Common myeloid progenitor, CD34-positive (primary cell): ENCODE measurements at places on chromosomes 7 and 10.

GRCh38 chr10:6119962-6120361, 31.1 kb downstream of the RBM17 start:
- no peak for DNase-seq

GRCh38 chr10:81213370-81213769, 661.6 kb upstream of the NRG3 start:
- DNase-seq = no peak

DNA sequence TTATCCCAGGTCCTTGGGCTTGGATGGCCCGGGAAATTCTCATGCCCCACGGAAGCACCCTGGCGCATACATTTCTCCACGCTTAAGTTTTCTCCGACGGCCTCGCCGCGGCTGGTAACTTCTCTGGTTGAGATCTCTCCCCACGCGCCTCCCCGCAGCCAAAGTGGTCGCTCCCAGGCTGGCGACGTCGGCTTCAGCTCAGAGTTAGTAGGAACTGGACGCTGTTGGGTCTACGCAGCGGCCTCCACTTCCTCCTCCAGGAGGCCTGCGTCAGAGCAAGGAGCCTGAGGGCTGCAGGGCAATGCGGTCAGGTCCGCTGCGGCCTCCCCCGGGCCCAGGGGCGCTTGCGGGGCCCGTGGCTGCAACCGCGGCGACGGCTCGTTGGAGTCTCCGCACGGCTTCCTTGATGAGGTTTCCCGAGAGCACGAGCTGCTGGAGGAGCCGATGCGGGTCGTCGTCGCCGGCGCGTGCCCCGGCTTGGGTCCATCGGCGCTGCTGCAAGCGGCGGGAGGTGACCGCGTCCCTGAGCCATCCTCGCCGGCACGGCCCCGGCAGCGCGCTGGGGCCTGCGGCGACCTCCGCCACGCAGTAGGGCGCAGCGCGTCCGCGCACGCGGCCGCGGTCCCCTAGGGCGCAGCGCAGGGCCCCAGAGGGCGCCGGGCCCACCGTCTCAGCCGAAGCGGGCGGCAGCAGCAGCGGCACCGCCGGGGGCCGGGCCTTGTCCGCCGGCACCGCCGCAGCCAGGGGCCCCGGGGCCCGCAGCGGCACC, 744 bp downstream of the FRAT2 start:
- DNase-seq = peak; percentile 68

- no peak for DNase-seq
Observed at GRCh38 chr7:69219381-69219780, 378.9 kb upstream of the AUTS2 start.

- DNase-seq = no peak
Observed at GRCh38 chr10:28586176-28586575, 53.3 kb downstream of the WAC start.

DNA sequence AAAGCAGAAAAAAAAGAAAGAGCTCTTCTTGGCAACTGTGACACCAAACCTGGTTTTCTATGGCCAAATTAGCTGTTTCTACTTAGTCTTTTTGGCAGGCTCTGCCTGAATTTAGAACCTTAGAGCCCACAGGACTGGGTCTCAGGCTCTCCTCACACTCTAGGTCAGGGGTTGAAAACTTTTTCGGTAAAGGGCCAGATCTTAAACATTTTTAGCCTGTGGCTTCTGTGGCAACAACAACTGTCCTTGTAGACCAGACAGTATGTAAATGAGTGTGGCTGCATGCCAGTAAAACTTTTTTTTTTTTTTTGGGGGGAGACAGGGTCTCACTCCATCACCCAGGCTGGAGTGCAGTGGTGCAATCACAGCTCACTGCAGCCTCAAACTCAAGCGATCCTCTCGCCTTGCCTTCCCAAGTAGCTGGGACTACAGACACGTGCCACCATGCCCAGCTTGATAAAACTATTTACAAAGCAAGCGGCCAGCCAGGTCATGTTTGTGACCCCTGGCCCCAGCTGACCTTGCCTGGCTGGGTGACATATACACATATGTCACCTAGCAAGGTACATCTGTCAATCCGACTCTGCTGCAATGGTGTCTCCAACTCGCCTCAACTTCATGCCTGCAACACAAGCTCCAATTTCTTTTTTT, 17.4 kb downstream of the KPNA7 start:
- DNase-seq = no peak

- no peak for DNase-seq
Observed at GRCh38 chr10:48711830-48712229, 27.2 kb downstream of the WDFY4 start.

DNA sequence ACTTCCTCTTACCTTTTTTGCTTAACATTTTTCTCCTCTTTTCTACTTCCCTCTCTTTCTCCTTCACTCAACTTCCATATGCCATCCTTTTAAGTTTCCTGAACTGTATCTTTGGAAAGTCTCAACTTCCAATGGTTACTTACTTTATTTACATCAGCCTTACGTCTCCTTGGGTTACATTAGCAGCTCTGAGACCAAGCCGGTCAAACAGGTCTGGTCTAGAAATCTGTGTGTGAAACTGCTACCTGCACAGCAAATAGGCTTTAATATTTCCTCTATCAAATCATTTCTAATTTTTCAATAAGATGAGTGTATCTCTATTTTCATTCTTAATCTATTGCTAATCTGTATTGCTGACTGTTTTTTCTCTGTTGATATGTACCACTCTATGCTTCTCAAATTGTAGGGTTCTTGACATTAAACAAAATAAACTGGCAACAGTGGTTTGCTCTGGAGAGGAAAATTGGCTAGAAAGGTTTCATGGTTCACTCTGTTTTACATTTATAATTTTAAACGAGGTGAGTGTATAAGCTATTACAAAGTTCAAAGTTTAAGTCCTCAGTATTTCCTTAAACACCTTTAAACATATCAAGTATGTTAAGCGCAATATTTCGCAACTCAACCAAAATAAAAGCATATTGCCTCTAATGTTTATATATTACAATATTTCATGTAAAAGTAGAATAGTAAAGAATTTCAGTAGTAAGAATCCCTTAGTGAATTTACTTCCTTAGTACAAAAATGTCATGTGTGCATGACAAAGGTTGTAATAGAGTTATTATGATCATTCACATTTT, 3.6 kb upstream of the SEMA3C start:
- DNase-seq = no peak

- DNase-seq = no peak
Observed at GRCh38 chr10:31103112-31103511, 71.4 kb upstream of the ZNF438 start.

DNA sequence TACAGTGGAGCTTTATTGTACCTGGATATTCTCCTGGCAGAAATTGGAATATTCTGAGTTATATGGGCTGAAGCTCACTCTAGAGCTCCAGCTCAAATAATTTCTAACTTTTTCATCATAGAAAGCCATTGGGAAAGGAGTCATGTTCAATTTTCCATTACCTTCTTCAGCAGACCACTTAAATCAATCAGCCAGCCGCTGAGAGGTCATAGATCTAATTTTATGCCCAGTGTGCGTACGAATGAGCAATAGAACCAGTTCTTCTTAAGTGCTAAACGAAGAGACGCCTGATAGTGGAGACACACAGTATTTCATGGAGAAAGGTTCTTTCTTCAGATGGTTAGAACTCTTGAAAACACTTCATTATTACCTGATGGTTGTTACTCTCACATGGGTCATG, 35.0 kb upstream of the DNAJB12 start:
- no peak for DNase-seq

DNA sequence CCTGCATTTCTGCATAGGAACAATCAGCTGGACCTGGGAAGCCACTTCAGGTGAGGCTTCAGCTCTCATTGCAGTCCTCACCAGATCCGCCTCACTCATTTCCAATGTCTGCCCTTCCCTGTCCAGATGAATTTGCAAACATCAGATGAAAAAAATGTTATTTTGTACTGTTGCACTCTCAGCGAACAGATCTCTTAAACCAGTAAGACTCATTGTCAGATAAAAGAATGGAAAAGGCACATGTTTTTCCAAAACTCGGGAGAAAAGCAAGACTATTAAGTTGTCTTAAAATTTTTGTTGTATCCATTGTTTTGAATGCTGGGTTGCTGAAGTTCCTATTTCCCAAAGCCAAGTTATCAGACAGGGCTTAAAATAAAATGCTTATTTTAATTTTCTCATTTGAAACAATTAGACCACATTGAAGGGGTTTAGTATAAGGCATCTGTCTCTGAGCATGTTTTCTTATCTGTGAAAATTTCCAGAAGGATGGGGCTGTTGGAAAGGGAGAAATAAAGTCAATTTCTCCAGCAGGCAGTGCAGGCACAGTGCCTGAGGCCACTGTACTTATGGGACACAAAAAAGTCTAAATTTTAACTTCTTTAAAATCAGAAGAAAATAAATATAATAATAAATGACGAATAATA, 396.8 kb downstream of the KCNMA1 start:
- no peak for DNase-seq

GRCh38 chr10:124539935-124540641, 78.5 kb downstream of the LHPP start:
- DNase-seq = peak; percentile 65

- no peak for DNase-seq
Observed at GRCh38 chr10:61399406-61399805, 53.8 kb downstream of the TMEM26 start.

GRCh38 chr7:77184463-77184862, 15.2 kb downstream of the FGL2 start:
- no peak for DNase-seq

GRCh38 chr7:85074016-85074415, 112.8 kb downstream of the SEMA3D start:
- DNase-seq = no peak

- peak; percentile 34 for DNase-seq
Observed at GRCh38 chr7:122013065-122013464, 131.0 kb downstream of the AASS start.
